ENCODE measurements at places on chromosomes 13 and 19.

GRCh38 chr19:18322318-18322758 lies 538 bp downstream of the LSM4 start:
- DNase-seq: no peak

DNA sequence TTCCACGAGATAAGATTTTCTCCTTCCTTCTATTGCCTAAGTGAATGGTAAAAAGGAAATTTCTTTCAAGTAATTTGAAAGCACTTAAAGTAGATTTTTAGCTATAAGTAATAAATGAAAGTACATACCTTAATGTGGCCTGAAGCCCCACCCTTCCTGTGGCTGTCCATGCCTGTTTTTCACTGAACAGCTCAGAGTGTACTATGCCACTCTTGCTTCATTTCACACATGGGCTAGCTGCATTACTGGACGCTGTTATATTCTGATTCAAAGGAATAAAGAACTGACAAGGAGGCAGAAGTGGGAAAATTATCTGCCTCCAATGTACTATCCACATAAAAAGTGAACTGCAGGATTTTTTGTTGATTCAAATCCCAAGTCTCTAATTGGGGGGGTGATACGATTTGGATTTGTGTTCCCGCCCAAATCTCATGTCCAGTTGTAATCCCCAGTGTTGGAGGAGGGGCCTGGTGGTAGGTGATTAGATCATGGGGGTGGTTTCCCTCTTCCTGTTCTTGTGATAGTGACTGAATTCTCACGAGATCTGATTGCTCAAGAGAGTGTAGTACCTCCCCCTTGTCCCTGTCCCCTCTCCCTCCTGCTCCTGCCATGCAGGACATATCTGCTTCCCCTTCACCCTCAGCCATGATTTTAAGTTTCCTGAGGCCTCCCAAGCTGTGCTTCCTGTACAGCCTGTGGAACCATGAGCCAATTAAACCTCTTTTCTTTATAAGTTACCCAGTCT lies 154.7 kb upstream of the SGCG start:
- DNase-seq: no peak

GRCh38 chr13:102799426-102800144 lies 666 bp downstream of the BIVM start:
- DNase-seq: no peak

GRCh38 chr13:30779608-30780007 lies 44.3 kb downstream of the ALOX5AP start:
- no peak for DNase-seq

- DNase-seq: no peak
Observed at GRCh38 chr19:28963486-28964250, 249.3 kb downstream of the UQCRFS1 start.

- DNase-seq: no peak
Observed at GRCh38 chr19:1967087-1967608, 26.2 kb downstream of the CSNK1G2 start.

GRCh38 chr13:42007844-42008243 lies 40.6 kb upstream of the DGKH start:
- no peak for DNase-seq

GRCh38 chr13:33611121-33611805 lies 206.7 kb upstream of the RFC3 start:
- DNase-seq: no peak

GRCh38 chr13:75931116-75931515 lies 295.0 kb downstream of the LMO7 start:
- DNase-seq: no peak

DNA sequence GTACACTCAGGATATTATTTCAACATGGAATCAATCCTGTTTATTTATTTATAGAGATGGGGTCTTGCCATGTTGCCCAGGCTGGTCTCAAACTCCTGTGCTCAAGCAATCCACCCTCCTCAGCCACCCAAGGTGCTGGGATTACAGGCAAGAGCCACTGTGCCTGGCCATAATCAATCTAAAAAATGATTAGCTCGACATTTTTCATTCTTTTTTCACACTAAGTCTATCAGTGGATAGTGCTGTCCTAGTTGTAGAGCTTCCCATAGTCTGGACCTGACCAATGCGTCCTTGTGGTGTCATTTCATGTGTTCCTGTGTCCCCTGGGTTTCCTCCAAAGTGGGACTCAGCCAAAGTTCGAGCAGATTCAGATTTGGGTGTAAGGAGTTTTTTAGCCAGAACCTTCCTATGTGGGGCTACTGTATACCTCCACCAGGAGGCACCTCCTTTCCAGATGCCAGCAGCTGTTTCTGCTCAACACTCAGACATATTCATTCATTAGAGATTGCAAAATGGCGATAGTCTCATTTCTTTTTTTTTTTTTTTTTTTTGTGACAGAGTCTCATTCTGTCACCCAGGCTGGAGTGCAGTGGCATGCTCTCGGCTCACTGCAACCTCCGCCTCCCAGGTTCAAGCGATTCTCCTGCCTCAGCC lies 61.1 kb downstream of the MAP4K1 start:
- no peak for DNase-seq

DNA sequence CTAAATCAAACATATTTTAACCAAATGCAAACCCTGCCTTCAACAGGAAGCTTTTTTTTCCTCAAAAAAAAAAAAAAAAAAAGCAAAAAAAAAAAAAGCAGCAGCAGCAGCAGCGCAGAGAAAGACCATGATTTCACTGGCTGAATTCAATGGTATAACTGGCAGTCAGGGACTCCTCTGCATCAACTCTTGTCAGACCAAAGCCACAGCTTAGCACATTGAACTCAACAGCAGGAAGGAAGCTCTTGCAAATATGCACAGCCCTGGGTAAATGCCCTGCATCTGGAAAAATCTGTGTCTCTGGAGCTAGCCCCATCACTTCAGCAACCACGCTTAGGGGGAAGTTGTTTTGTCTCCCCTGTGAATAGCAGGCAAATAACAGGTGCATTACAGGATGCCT lies 17.6 kb upstream of the DHRS12 start:
- DNase-seq: no peak

- no peak for DNase-seq
Observed at GRCh38 chr13:112252804-112253590, 123.2 kb upstream of the SPACA7 start.

DNA sequence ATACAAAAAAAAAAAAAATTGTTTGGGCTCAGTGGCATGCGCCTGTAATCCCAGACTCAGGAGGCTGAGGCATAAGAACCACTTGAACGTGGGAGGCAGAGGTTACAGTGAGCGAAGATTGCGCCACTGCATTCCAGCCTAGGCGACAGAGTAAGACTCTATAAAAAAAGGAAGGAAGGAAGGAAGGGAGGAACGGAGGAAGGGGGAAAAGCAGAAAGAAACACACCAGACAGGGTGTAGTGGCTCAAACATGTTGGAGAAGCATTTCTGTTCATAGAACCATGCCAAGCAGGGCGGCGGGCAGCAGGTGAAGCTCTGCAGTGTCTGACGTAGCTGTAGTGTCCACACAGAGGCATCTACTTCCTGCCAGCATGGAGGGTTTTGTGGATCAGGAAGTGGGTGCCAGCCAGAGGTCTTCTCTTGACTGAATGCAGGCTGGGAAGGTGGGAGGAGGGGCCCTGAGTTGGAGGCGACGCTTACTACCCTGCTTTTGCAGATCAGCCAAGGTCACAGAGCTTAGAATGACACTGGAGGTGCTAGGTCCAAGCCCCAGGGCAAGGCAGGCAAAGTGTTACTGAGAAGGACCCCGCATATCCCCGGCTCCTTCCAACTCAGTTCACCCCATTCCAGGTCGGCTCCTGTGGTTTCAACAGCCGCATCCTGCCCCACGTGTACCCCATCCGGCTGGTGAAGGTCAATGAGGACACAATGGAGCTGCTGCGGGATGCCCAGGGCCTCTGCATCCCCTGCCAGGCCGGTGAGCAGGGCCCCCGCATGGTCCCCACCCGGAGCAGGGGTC lies 11.6 kb upstream of the PGLS start:
- no peak for DNase-seq

- DNase-seq: no peak
Observed at GRCh38 chr19:3576696-3577443, 4.1 kb downstream of the HMG20B start.

- DNase-seq: no peak
Observed at GRCh38 chr13:113560645-113561416, 23.7 kb upstream of the TFDP1 start.

DNA sequence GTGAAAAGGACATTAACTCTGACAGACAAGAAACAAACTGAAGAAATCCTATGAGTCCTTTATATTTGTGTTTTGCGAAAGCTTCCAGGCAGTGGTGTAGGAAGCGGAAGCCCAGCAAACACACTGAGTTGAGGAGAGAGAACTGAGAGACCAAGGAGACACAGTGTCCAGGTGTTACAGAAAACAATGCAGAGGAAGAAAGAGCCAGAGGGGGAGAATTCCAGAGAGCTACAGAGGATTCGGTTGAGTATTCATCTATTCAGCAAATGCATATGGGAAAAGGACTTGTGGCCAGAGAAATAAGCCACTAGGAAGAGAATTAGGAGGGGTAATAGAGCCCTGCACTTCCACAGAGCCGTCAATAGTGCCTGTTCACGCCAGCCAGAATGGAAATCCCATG lies 183.5 kb downstream of the LIG4 start:
- DNase-seq: no peak

GRCh38 chr19:57010541-57010940 lies 109.2 kb upstream of the USP29 start:
- no peak for DNase-seq

- no peak for DNase-seq
Observed at GRCh38 chr13:49459580-49459979, 15.5 kb downstream of the SETDB2 start.

DNA sequence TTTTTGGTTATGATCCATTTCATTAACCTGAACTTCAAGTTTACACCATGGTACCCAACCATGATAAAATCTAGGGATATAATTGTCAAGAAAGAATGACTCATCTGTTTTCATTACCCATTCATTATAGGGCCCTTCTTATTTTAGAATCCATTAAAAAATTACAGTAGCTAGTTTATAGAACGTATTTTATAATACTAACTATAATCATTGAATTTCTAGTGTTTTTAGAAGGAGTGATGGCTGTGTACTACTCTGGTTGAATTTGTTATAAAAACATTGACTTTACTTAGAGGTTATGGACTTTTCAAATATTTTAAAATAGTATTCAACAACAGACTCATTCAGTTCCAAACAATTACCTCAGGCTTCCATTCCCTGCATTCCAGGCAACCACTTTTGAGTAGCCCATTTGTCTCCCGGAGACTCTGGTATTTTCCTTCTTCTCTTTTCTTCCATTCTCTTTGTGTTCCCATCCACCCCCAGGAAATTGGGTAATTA lies 71.9 kb upstream of the KLF12 start:
- DNase-seq: no peak

GRCh38 chr19:46019270-46019669 lies 3.6 kb downstream of the PGLYRP1 start:
- no peak for DNase-seq

DNA sequence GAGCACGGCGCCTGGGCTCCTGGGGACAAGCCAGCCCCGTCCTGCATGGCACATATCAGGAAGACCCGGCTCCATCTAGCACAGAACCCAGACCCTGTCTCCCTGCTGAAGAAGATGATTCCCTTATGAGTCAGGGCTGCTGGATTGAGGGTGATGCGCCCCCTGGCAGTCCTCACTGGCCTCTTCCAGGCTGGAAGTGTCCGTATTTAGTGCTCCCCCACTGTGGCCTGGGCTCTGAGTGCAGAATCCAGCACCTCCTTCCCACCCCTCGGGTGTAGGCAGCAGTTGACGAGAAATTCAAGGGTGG lies 14.9 kb downstream of the COMP start:
- DNase-seq: no peak

- DNase-seq: no peak
Observed at GRCh38 chr13:47277774-47278173, 380.9 kb upstream of the HTR2A start.

DNA sequence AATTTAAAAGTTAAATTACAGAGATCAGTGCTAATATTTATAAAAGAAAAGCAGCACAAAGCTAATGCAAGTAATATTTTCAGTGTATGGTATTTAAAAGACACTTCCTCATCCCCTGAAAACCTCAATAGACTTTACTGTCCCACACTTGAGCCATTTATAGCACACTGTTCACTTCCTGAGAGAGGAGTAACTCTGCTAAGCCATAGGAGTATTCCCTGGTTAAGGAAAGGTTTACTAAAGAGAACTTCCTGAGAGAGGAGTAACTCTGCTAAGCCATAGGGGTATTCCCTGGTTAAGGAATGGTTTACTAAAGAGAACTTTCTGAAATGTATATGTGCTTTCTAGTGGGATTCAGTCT lies 159.4 kb downstream of the NHLRC3 start:
- DNase-seq: no peak

DNA sequence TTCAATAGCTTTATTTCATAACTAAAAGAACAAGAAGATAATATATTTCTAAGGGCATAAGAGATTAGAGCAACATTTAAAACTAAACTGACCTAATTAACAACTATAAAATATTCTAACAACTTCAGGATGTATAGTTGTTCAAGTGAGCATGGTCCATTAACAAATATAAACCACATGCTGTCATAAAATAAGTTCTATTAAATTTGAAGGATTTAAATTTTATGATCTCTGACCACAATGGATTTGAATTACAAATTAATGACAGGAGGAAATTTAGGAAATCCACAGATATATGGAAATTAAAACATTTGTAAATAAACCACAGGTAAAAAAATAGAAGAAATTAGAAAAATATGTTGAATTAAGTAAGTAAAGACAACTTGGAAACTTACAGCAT lies 196.5 kb upstream of the PCDH20 start:
- DNase-seq: no peak

DNA sequence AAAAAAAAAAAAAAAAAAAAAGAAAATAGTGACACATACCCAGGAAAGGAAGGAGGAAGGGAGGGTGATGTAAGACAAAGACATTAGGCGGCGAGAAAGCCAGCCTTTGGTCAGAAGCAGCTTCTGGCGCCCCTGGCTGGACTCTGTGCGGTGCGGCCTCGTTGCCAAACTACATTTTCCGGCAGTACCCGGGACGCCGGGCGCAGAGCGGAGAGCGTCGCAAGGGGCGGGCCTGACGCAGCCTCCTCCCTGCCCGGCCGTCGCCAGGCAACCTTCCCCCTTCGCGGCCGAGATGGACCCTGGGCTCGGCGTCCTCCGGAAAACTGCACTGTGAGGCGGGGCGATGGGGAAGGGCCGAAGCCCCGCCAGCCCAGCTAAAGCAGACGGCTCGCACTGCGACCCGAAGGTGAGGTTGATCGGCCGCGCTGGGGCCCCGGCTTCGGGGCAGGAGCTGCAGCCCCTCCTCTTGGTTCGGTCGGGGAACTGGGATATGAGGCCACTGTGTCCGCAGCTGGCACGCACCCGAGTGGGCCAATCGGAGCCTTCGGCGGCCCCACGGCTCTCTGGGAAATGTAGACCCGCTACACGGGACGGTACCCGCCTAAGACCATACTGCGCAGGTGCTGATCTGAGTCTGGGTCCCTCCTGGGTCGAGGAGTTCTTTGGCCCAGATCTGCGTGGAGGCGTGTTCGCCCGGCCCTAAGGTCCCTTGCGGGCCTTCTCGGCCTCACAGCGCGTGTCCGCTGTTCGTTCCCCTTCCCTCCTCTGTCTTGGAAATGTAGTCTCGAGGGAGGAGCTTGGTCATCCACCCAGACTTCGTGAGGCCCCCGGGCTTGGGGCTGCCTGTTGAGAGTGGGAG lies 2.3 kb upstream of the MZF1 start:
- DNase-seq: no peak

- no peak for DNase-seq
Observed at GRCh38 chr19:16118489-16119033, 6.9 kb downstream of the RAB8A start.

All from activated CD4-positive, CD25-positive, alpha-beta regulatory T cell (primary cell).